ENCODE measurements at places on chromosomes 1 and 21.

- DNase-seq: no peak
Measured at GRCh38 chr1:224435318-224435763, 744 bp upstream of the WDR26 start.

- no peak for DNase-seq
Measured at GRCh38 chr1:59057211-59057694, 239.6 kb upstream of the FGGY start.

DNA sequence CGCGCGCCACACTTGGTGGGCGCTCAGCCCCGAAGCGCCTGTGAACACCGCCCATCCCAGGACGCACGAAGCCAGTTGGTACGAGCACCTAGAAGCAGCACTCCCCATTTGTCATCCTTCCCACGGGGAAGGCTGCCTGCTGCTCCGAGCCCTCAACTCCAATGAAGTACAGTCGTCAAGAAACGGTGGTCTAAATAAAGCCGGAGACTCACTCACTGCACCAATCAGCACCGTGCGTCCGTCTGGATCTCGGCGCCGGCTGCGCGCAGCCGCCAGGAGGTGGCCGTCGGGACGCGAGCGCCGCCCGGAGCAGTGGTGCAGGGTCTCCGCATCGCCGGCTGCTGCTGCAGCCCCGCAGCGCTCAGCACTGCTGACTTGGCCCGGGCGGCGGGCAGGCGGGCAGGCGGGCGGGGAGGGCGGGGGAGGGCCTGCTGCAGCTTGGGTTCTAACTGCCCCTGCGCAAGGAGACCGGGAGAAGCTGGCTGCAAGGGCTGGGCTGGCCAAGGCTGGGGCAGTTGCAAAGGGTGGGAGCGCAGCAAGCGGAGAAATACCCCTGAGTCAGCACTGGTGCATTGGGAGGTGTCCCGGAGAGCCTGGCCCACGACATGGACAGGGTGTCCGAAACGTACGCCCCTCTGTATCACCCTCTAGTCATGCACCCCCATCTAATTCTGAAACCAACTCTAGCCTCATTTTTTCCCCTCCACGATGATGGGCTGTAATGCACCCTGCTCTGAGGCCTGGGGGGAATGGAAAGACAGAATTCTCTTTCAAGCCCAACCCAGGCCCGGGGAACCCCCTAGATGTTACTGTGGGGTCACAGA is 35.8 kb upstream of the H6PD start:
- DNase-seq: no peak

- no peak for DNase-seq
Measured at GRCh38 chr1:101295209-101295608, 58.4 kb downstream of the S1PR1 start.

- DNase-seq: no peak
Measured at GRCh38 chr21:25936776-25937175, 202.0 kb downstream of the GABPA start.

DNA sequence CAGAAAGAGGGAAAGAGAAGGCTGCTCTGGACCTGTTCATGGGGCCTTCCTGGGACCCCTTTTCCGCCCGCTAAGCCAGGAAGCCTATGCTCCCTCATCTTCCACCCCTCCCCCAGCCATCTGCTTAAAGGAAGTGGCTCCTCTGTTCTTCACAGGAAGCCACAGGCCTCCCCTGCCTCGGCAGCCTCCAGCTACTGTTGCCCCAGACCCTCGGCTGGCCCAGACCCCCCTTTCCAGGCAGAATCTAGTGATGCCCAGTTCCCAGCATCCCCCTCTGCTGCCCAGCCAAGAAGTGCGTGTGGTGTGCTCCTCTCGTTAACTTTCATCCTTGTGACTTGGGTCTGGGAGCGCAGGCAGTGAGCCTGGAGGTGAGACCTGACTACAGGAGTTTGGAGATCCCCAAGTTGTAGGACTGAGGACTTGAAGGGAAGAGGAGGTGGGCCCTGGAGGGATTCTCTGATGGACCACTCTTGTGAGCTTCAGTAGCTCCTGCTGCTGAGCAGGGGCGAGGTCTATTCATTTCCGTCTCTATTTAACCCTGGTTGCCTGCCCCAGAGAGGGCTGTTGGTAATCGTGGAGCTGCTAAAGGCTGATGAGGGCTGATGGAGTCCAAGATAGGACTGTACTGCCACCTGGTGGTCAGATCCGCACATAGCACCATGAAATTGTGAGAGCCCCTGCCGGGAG is 9.1 kb downstream of the IFI6 start:
- DNase-seq: peak; percentile 94

DNA sequence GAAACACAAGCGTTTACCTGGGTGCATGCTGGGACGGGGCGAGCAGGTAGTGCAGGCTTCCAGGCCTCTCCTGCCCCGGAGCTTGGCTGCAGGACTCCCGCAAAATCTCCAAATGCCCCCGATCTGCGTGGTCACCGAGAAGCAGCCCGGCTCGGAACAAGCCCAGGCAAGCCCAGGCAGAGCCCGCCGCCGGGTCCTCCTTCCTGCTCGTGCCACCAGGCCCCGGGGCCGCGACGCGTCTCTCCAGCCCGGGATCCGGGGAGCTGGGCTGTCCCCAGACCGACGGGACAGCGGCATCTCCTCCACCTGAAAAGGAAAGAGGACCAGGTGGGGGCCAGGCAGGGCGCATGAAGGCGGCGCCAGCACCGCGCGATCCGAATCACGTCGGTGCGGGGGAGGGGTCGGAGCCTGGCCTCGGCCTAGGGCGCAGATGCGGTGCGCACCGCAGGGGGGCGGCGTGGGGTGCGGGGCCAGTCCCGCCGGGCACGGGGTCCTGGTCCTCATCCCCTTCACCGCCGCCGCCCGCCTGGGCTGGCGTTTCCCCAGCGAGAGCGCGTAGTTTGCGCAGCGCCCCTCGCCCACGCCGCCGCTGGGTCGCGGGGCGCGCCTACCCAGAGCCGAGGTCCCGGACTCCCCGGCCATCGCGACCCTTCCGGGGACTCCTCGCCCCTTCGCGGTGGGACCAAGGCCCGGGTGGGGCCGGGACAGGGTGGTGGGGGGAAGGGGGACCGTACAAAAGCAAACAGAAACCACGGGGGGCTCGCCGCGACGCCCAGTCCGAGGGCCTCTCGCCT is 52.4 kb upstream of the H6PD start:
- DNase-seq: no peak

GRCh38 chr1:98429965-98430443 is 231.5 kb upstream of the SNX7 start:
- DNase-seq: no peak

DNA sequence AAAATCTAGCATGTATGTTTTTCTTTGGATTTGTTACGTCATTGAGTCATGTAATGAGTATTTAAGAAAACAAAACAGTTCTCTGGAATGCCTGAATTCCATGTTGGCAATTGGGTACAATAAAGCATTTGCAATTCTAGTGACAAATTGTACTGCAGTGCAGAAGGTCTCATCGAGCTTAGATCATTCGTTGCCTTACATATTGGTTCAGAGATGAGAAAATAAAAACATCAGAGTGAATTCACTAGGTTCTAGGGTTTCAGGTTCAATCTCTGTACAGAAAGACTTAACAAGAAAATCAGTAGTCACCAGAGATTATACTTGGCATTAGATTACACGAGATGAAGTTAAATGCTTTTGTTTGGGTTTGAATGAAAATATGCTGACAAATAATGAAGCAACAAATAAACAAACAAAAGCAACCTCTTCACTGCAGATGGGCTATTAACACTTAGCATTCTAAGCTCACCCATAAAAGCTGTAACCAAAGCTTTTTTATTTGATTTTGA is 124.7 kb downstream of the RYR2 start:
- no peak for DNase-seq

DNA sequence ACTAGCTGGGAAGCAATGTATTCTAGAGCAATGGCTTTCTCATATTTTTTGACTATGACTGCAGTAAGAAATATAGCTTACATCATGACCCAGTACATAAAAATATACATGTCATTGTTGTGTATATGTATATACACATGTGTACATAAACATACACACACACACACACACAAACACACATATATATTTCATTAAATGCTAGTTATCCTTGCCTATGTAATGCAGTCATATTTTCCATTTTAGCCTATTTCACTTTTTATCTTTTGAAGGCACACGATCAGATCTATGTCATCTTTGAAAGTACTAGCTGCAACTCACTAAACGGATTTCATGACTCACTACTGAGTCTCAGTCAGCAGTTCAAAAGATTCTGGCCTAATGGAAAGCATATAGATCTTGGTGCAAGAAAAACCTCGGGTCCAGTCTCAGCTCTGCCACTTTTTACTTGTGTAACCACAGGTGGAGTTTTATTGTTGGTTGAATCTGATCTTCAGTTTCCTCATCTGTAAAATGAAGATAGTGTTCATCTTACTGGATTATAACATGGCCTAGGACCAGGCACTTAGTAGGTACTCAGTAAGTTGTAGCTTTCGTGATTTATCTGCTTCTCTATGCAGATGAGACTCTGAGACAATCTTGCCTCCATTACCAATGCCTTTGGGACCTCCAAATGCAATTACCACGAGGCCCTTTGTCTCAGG is 325.6 kb downstream of the RRAGC start:
- no peak for DNase-seq

Measured in effector CD8-positive, alpha-beta T cell (primary cell).